ENCODE measurements at places on chromosomes 2 and 18.

- DNase-seq = no peak
Measured at GRCh38 chr2:210028178-210028577, 25.7 kb downstream of the RPE start.

- no peak for DNase-seq
Measured at GRCh38 chr2:108240966-108241365, 1.2 kb downstream of the SULT1C3 start.

DNA sequence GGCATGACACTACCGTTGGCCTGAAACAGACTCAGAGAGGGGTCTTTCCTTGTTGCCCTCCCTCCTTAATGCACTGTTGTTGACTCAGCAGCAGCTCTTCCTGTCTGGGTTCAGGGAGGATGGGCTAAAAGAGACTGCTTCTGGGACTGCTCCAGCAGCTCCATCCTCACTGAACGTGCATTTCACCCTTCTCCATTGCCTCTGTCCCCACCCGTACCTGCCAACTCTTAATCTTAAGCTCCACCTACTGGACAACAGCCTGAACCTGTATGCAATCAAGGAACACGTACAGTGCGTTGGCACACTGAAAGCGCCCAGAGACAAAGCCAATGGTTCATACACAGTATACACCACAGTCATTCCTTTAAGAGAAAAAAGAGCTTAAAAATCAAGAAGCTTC, 230.8 kb upstream of the RAB6C start:
- no peak for DNase-seq

GRCh38 chr18:34639687-34640086, 70.4 kb upstream of the DTNA start:
- no peak for DNase-seq

GRCh38 chr2:10079870-10080535, at the start of gene CYS1:
CYS1 (minus strand) TSS chr2:10080411; CDS start chr2:10080223, 188 bp downstream.
- no peak for DNase-seq

Measured in dorsolateral prefrontal cortex (tissue), 122 donors.